Naive B cell (primary cell): ENCODE measurements at places on chromosomes 4 and X. TPM values are rescaled to one million over a fixed set of nuclear protein-coding genes. Genes with fewer than 3 reads are reported as not detected.

GRCh38 chrX:104482757-104483156, 83.2 kb upstream of the IL1RAPL2 start:
- H3K4me1 ChIP-seq: no peaks in the 10 kb centered on the region
- H3K27ac ChIP-seq: no peak overlapping the region
- no peak for DNase-seq
- H3K4me3 ChIP-seq: no peak overlapping the region
- no peaks in the 10 kb centered on the region for H3K36me3 ChIP-seq
- H3K27me3 ChIP-seq: peaks cover 4% of the 10 kb centered on the region

Gene STK32B
- 1.1 TPM for polyA plus RNA-seq

DNA sequence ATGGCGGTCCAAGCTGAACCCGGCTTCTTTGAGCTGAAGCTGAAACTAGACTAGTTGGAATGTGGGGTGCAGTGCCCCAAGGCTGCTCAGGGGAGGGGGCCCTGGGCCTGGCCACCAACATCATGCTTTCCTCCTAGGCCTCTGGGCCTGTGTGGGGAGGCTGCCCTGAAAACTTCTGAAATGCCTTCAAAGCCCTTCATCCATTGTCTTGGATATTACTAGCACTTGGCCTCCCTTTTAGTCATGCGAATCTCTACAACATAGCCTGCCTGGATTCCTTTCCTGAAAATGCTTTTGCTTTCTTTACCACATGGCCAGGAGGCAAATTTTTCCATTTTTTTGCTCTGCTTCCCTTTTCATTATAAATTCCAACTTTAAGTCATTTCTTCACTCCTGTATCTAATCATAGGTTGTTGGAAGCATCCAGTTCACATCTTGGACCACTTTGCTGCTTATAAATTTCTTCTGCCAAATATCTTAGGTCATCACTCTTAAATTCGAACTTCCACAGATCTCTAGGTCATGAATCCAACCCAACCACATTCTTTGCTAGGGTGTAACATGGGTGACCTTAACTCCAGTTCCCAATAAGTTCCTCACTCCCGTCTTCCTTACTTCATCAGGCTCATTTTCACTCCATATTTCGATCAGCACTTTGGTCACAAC, 103.4 kb downstream of the DDIT4L start:
- DNase-seq: no peak
- H3K4me1 ChIP-seq: no peaks in the 10 kb centered on the region
- no peaks in the 10 kb centered on the region for H3K27me3 ChIP-seq
- H3K36me3 ChIP-seq: no peaks in the 10 kb centered on the region
- H3K4me3 ChIP-seq: no peak overlapping the region
- H3K27ac ChIP-seq: no peak overlapping the region

Gene MGARP
- polyA plus RNA-seq: 0.24 TPM

Gene OPHN1
- not detected for polyA plus RNA-seq

Gene CENPVL2
- not detected for polyA plus RNA-seq

DNA sequence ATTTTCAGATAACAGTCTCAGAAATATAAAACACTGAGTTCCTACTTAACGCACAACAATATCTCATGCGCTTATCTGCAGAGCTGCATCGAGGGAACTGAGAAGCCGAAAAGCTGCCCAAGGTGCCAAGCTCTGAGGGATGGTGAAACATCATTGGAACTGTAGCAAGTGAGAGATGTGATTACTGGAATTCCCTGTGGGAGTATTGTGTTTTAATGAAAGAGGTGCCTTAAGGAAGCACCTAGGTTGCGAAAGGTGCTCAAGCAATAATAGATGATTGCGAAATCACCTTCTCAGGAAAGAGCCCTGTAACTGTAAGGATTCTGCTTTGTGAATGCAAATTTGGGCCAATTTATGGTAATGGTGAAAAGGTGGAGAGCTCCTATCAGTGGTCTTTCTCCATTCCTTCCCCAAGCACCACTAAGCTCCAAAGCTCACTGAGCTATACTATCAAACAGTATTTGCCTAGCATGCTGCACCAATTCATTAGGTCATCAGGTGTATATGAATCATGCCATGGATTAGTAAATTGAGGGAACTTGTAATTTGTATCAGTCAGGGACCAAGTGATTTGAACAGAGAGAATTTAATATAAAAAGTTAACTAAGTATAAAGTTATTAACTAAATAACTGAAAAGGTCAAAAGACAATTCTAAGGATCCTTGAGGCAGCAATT, 59.0 kb upstream of the ATP8A1 start:
- DNase-seq: no peak
- H3K4me1 ChIP-seq: peaks cover 6% of the 10 kb centered on the region
- no peaks in the 10 kb centered on the region for H3K36me3 ChIP-seq
- no peak overlapping the region for H3K4me3 ChIP-seq
- no peaks in the 10 kb centered on the region for H3K27me3 ChIP-seq

DNA sequence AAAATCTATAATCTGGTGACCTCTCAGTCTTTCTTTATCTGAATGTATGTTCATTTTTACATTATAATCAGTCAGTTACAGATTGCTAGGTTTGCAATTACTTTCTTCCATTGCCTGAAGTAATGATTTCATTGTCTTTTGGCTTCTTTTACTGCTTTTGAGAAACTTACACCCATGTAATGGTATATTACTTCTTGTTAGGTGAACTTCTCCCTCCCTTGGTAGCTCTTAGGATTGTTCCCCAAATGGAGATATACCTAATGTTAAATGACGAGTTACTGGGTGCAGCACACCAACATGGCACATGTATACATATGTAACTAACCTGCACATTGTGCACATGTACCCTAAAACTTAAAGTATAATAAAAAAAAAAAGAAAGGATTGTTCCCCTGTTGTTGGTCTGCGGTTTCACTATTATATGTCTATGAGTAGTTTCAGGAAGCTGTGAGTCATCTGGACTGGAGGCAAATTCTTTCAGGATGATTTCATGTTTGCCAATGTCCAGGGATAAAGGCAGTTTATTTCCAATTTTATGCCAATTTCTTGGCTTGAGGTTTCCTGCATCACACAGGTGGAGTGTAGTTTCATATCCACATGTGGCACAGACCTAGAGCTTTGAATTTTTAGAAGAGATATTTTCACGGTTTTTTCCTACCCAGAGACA, 21.8 kb downstream of the SPANXC start:
- no peak for DNase-seq
- no peaks in the 10 kb centered on the region for H3K27me3 ChIP-seq
- H3K36me3 ChIP-seq: no peaks in the 10 kb centered on the region
- no peaks in the 10 kb centered on the region for H3K4me1 ChIP-seq

Gene SLC6A14
- polyA plus RNA-seq: not detected

DNA sequence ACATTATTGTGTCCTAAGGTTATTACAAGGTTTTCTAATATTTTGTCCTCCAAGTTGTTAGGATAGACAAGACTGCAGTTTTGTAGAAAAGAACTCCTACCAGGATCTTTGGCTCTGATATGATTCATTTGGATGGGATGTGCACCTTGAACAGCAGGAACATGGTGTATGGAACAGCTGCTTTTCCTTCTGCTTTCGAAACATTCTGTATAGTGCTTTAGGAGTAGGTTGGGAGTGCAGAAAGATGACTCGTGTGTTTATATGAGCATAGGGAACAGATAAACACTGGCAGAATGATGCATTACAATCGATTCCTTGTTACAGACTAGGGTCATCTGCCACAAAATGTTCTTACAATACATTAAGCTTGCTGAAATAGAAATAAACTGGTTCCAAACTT, 790.1 kb downstream of the DMD start:
- H3K27me3 ChIP-seq: peaks cover 17% of the 10 kb centered on the region
- DNase-seq: no peak
- no peaks in the 10 kb centered on the region for H3K4me1 ChIP-seq
- no peak overlapping the region for H3K4me3 ChIP-seq
- H3K27ac ChIP-seq: no peak overlapping the region
- H3K36me3 ChIP-seq: no peaks in the 10 kb centered on the region

Gene PDZD4
- polyA plus RNA-seq: not detected

Gene BEX1
- polyA plus RNA-seq: 1.0 TPM

Gene USP26
- polyA plus RNA-seq: not detected

Gene LONRF3
- polyA plus RNA-seq: not detected

GRCh38 chr4:183158062-183158461, 59.0 kb downstream of the WWC2 start:
- H3K4me3 ChIP-seq: no peak overlapping the region
- no peak for DNase-seq
- H3K4me1 ChIP-seq: no peaks in the 10 kb centered on the region
- no peaks in the 10 kb centered on the region for H3K36me3 ChIP-seq

DNA sequence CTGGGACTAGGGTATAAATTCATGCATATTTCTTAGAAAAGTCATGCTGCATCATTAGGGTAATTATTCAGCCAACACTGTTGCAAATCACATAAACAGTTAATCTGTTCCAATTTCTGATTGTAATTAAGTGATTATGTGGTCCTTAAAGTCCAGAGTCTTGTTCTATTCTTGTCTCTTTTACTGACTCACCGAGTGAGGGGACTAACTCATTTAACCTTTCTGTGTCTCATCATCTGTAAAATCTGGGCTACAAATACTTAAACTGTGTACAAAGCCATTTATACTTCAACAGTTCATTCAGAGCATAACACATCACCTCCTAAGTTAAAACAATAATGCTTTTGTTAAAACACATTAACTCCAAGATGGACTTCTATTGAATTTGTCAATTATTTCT, 65.4 kb upstream of the KLHL13 start:
- H3K27me3 ChIP-seq: no peaks in the 10 kb centered on the region
- peaks cover 9% of the 10 kb centered on the region for H3K36me3 ChIP-seq
- H3K27ac ChIP-seq: no peak overlapping the region
- H3K4me3 ChIP-seq: no peak overlapping the region
- no peak for DNase-seq

Gene TMA16
- 25.5 TPM for polyA plus RNA-seq

DNA sequence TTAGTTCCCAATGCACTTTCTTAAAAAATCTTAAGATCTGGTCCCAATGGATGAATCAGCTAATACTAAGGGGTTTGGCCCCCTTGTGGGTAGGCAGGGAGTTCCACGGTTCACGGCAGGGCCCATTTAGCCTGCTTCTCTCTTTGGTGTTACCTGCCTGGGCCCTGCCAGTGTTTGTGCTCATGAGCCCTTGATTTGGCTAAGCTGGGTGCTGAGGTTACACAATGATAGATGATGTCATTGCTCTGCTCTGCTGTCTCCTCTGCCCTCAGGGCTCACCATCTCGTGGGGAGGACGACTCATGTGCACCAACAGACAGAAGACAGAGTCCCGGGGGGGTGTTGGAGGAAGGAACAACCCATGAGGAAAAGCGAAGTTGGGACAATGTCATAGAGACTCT, 24.4 kb downstream of the RTL5 start:
- no peaks in the 10 kb centered on the region for H3K36me3 ChIP-seq
- H3K27me3 ChIP-seq: peaks cover 14% of the 10 kb centered on the region
- no peak for DNase-seq
- H3K27ac ChIP-seq: no peak overlapping the region

DNA sequence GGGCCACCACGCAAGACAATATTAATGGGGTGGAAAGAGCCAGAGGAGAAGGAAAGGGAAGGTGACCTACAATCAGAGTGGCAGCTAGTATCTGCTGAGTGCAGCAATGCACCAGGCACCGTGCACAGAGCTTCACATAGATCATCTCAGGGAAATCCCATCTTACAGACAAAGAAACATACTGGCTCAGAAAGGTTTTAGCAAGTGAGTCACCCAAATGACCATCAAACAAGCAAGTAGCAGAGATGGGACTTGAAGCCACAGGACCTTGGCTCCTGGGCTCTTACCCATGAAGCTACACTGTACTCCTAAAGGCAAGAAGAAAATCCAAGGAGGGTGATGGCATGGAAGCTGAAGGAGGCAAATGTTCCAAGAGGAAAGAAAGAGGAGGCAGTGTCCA, 6.8 kb downstream of the ANXA5 start:
- H3K4me3 ChIP-seq: no peak overlapping the region
- no peaks in the 10 kb centered on the region for H3K27me3 ChIP-seq
- no peak overlapping the region for H3K27ac ChIP-seq
- DNase-seq: no peak

DNA sequence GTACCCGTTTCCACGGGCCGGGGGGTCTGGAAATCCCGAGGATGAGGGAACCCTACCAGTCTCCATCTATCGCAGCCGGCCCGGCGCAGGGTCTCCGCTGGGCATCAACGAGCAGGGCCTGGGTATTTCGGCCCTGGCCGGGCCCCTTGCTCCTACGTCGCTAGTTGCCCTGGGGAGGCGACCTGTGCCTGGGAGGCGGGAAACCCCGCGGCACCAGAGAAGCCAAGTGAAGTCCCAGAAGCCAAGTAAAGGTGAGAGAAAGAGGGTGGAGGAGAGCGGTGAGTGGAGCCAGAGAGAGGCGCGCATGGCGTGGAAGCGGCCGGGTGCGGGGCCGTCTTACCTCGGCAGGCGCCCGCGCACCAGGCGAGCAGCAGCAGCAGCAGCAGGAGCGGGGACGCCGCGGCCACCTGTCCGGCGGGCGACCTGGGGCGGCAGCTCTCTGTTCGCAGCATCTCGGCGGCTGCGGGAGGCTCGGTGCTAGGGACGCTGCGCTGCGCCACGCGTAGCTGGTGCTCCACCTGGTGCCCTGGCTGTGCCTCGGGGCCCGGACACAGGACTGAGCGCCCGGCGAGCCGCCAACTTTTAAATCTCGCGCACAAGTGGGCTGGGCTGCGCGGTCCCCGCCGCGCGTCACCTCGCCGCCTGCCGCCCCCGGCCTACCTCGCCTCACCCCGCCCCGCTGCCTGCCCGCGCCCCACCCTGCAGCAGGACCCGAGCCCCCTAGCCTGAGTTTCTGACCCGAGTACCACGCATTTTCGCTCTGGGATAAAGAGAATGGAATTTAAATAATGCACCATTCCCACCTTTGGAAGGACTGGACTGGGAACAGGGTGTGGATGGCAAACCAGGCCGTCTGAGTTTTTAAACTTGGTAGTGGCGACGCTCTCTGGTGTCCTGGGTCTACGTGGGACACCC, at the start of gene NMU:
Gene NMU (minus strand): TSS at position 558 of the 915 bp plus-strand sequence. CDS start 106 bp downstream, at position 452.
- peak; percentile 1 for DNase-seq
- peak within 1 kb of the TSS; percentile 66 for H3K4me3 ChIP-seq
- H3K27me3 ChIP-seq: peaks cover 51% of the 10 kb centered on the region
- H3K4me1 ChIP-seq: peaks cover 11% of the 10 kb centered on the region
- no peaks in the 10 kb centered on the region for H3K36me3 ChIP-seq
- H3K27ac ChIP-seq: no peak within 1 kb of the TSS

DNA sequence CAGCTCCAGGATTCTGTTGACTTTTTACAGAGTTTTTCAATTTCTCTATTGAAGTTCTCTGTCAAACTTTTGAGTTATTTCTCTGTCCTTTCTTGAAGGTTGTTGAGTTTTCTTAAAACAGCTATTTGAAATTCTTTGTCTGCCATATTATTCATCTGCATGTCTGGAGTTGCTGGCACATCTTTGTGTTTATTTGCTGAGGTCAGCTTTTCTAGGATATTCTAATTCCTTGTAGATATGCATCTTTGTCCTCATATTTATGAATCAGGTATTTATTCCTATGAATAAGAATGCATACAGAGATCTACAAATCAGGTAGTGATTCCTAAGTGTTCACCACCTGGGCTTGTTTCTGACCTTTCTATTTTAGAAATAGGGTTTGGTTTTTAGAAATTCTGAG, 546.4 kb downstream of the RAPGEF2 start:
- H3K4me3 ChIP-seq: no peak overlapping the region
- no peak overlapping the region for H3K27ac ChIP-seq
- no peaks in the 10 kb centered on the region for H3K27me3 ChIP-seq
- no peak for DNase-seq

Gene SPARCL1
- not detected for polyA plus RNA-seq

Gene GIMD1
- not detected for polyA plus RNA-seq
